CMK (cell line): ENCODE measurements at places on chromosomes 5 and 9.

DNA sequence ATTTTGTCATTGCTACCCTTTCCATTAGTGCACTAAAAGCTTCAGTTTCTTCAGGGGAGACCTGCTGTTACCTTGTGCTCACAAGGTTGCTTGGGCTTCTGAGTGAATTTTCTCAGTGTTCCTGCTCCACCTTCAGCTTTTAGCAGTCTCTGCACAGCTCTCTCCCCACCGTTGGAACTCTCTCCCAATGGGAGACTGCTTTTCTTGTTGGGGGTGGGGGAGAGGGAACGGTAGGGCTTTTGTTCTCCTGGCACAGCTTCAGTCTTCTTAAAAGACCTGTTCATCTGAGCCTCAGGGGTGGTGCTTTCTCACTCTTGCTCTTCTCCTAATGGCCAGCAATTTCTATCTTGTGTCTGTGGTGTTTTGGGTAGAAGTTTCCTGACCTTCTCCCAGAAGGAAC is 915.7 kb downstream of the EFNA5 start:
- no peak for DNase-seq

DNA sequence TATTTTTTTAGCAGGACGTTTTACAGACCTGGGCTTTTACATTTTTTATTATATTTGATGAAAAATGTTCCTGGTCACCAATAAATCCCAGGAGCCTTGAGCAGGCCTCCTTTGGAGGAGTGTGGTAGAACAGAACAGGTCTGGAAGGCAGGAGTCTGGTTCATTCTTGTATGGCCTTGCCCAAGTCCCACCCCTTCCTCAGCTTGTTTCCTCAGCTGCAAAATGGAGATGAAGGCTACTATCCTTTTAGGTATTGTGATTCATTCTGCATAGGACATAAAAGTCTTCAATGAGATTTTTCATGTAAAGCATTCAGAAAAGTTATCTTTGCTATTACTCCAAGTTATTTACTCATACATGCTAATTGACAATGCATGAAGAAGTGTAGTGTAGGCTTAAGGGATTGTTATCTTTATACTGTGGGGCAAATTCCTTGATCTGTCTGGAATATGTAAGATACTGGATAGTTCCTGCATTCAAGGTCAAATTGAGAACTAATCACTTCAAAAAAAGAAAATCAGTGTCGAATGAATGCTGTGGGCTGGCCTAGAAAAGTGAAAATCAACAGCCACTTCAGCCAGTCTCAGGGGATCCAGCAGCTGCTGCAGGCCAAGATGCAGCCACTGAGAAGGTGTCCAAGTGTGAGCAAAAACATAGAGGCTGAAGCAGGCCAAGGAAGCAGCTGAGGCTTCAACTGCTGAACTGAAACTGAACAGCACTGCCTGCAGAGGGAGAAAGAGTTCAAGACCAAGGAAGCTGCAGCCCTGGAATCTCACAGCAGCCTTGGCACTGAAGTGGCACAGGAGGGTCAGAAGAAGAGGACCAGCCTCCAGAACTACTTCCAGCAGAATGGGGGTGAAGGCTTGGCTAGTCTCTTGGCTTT is 15.5 kb upstream of the SLC36A3 start:
- DNase-seq, result no peak

- DNase-seq, result no peak
Observed at GRCh38 chr9:89502038-89502601, 4.2 kb upstream of the SEMA4D start.

DNA sequence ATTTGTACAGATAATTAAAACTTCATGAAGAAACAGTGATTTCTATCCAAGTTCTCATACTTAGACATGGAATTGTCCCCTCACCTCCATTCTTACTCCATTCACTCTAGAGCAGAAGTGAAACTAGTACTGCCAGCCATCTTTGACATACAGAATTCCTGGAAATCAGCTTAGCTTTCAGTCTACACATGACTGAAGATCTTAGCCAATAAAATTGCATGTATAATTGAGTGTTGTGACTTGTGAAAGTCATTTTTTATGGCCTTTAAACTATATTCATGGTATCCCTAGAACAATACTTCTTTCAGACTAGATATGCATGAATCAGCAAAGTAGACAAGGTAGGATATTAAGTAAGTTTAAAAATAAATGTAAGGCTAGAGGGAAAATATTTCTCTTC is 705.2 kb upstream of the ZNF608 start:
- no peak for DNase-seq

DNA sequence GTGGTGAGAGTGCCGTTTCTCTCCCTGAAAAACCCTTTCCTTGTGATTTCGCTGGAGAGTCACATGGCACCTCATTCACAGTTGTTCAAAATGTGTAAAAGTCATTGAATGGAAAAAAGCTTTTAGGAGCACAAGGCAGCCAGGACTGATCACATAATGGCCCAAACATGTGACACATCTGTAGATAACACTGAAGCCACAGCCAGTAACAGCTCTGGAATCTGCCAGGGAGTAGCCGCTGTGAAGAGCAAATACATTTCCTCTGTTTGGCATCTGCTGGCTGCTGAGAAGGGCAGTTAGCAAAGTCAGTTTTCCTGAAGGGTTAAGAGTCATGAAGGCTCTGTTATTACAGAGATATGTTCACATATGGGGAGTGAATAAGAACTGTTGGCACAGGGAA is 271.8 kb downstream of the NNT start:
- no peak for DNase-seq

DNA sequence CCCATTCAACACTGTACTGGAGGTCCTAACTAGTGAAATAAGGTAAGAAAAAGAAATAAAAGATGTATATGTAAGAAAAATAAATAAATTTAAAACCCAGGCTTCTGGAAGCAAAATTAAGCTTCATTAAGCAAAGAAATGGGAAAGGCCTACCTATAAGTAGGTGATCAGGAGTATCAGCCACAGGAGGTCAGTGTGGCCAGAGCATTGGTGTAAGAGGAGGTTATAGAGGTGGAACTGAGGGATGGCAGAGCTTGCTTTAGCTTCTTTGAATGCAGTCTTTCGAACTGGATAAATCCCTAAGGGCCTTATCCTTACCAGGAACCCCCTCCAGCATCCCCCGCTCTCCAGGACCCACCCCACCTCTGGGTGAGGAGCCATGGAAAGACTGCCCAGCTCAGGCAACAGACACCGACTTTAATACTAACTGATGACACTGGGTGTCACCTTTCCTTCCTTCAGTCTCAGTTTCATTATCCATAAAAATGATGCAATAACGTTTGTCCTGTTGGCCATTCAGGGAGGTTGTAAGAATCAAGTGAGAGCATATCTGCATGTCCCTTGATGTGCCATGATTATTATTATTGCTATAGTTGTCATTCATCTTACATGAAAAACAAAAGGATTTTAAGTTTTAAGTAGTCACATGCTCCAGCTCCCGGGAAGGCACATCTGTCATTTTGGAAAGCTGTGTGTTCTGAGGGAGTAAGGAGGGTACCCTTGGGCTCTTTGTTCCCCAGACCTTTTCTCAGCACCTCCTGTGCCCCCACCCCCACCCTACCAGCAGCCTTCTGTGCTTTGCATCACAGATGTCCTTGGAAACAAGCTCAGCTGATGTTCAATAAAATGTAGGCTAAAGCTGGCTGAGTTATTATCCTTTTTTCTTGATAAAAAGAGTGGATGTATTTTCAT is 50.8 kb upstream of the CTNNA1 start:
- DNase-seq, result no peak

DNA sequence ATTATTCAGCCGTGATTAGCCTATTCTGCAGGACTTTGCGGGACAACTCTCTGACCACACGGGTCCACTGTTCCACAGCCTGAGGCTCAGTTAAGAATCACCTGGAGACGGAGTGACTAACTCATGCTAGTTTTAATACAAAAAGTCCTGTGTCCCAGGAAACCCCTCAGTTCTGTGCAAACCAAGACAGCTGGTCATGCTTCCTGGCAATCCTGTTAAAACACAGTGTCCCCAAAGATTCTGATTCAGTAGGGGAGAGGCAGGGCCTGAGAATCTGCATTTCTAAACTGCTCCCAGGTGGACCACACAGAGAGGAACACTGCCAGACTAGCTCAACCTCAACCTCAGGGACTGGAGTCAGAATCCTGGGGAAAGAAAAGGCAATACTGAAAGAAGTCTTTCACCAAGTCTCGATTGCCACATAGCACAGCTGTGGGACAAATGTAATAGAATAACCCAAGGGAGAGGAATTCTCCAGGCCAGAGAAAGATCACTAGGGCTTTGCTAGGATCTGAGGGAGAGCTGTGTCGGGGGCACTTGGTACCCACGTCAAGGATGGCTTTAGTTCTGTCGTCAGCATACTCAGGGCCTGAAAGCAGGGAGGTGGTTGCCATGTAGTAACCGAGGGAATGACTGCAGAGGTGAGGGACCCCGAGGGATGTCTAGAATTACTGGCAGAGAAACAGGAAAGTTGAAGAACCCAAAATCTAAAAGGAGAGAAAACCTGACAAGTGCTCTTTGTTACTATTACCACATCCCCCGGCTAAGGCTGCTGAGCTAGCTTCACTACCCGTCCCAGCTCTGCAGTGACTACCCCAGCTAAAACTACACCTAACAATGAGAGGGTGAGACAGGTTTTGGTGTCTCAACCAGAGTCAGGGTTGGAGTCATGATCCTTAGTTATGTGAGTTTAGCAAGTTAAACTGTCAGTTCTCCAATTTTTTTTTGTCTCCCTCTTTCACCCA is 8.6 kb downstream of the SUSD1 start:
- DNase-seq, result no peak

DNA sequence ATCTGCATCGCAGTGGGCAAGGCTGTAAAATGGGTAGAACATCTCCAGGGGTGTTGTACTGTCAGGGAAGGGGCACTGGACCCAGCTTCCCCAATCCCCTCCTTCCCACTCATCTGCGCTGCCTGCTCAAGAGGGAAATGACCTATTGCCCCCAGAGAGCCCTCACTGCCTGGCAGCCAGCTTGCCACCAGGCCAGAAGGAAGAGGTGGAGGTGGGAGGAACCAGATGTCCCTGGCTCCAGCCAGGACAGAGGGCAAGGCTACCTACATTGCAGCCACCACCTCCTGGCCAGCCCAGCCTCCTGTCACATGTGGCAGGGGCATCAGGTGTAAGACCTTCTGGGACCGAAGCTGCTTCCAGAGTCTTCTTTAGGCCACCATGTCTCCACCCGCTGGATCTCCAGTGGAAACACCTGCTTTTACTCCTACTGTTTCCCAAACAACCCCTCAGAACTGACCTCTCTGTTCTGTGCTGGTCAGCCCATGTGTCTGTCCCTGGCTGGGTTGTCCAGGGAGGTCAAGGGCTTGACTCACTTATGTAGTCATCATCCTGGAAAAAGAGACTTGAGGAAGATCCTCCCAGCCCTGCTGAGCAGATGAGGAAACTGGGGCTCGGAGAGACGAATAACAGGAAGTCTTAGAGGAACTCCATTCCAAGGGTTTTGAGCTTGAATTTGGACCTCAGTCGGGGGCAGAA is 42.3 kb downstream of the JADE2 start:
- no peak for DNase-seq

DNA sequence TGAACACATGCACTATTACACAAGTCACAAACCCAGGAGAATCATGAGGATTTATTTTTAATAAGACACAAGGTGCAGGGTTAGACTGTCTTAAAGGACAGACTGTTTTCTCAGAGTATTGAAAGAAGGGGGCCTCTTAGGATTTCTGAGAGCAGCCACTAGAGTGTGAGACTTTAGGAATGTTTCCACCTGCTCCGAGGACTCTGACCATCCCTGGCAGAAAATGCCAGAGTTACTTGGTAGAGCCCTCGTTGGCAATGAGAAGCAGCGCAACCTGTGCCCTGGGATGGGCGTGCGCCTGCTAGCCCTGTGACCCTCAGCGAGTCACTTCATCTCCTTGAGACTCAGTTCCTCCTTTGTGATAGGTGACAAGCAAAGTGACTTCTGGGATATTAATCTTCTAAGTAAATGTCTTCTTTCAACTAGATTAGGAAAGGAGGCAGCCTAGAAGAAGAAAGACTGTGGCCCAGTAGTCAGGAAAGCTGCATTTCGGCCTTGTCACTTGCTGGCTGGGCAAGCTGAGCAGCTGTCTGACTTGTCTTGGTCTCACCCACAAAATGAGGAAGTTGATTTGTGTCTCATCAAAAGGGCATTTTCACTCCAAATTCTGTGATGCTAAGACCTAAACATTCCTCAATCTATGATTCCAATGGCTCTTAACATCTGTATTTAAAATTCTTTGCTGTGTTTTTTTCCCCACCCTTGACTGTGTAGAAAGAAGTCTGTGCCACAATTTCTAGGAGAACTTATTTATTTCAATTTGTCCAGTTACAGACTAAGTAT is 60.5 kb downstream of the PTCD2 start:
- no peak for DNase-seq

- DNase-seq, result no peak
Observed at GRCh38 chr5:18732556-18733479, 1098.6 kb downstream of the TAF11L14 start.

- DNase-seq, result no peak
Observed at GRCh38 chr5:38347040-38347763, 88.8 kb downstream of the EGFLAM start.

DNA sequence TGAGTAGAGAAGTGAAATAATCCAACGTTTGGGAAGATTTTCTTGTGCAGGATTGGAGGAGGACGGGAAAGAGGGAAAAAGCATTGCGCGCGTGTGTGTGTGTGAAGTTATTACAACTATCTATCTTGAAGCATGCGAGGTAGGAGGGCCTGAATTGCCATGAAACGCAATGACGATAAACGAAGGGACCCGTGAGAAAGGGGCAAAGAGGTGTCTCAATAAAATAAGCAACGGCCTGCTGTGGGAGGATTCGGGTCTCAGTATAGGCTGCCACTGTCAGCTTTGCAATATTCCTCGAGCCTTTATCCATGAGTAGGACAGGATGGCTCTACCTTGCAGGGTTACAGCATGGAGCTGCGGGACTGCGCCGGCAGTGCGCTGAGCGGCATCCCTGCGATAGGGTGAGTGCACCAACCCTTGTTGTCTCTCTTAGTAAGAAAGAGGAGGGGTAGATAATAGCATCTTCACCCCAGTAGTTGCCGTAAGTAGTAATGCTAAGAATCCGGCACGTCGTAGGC is 631 bp upstream of the RCL1 start:
- DNase-seq, result no peak

DNA sequence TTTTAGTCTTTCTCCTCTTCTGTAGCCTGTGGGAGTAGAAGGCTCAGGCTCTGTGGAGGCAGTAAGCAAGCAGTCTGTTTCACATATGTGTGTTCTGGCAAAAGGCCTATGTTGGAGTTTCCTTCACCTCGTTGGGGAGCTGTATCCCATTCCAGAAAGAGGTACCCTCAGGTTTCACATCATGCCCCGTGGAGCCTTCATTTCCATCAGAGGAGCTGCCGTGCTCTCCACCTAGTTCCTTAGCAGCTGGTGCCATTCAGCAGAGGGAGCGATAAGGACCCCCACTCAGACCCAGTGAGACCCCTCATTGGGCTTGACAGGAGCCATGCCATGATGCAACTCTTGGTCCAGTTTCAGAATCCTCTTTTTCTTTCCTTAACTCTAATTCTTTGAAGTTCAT is 50.6 kb upstream of the ANGPTL2 start:
- DNase-seq, result no peak

GRCh38 chr5:74082512-74083055 is 456.6 kb downstream of the ARHGEF28 start:
- DNase-seq, result no peak

- no peak for DNase-seq
Observed at GRCh38 chr5:135188233-135188914, 154.3 kb upstream of the PITX1 start.
